ENCODE measurements at places on chromosomes 12 and 14.

GRCh38 chr12:91529829-91530228, 347.2 kb upstream of the DCN start:
- DNase-seq, result no peak

GRCh38 chr12:11651785-11652184, 2.3 kb downstream of the ETV6 start:
- no peak for DNase-seq

GRCh38 chr14:55715889-55716288, 135.9 kb downstream of the KTN1 start:
- DNase-seq, result no peak

- no peak for DNase-seq
Measured at GRCh38 chr14:64220466-64220865, 73.7 kb downstream of the ESR2 start.

DNA sequence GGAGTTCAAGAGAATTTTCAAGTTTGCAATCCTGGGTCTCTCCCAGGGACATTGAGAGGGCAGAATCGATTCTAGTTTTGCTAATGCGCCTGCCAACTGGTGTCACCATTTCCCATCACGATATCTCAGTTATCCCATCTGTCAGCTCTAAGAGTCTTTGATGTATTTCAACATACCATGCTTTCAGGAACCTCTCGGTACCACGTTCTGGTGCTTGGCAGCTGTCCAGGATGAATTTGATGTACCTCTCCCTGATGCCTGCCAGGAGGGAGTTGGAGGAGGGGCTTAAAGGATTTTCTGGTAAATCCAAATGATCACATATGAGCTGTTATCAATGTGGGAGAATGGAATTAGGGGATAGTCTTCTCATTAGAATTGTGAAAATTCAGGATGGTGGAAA, 332.5 kb downstream of the RGS6 start:
- no peak for DNase-seq

Measured in NCI-H510A (cell line).